ENCODE measurements at places on chromosomes 11 and 22.

- no peak for DNase-seq
Observed at GRCh38 chr22:18032455-18033101, 8.2 kb upstream of the MICAL3 start.

DNA sequence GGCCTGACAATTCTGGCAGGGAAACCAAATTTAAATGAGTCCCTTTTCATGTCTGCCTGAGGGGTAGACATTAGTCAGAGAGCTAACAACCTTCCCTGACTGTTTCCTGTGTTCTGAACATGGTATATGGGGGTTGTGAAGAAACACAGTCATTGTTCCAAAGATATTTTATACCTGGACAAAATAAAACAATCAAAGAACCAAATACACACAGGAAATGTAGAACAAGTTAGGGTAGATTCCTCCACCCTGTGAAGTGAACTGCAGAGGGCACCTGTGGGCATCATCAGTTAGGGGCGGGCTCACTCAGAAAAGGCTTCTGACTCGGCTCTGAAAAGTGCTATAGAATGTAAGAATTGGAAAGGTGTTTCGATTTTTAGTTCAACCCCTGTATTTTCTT lies 231.9 kb upstream of the CADM1 start:
- DNase-seq, result no peak

DNA sequence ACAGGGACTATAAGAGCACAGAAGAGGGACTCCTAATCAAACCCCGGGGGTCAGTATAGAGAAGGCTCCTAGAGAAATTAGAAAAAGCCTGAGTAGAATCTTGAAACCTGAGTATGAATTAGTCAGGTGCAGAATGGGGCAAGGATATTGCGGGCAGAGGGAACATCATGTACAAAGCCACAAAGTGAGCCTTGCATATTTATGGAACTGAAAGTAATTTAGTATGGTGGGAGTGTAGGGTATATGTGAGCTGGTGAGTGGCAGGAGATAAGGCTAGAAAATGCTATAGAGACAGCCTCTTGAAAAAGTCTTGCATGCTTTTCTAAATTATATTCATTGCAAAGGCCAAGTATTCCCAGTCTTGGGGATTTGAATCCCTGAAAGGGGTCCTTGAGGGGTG lies 93.7 kb downstream of the STIM1 start:
- no peak for DNase-seq

DNA sequence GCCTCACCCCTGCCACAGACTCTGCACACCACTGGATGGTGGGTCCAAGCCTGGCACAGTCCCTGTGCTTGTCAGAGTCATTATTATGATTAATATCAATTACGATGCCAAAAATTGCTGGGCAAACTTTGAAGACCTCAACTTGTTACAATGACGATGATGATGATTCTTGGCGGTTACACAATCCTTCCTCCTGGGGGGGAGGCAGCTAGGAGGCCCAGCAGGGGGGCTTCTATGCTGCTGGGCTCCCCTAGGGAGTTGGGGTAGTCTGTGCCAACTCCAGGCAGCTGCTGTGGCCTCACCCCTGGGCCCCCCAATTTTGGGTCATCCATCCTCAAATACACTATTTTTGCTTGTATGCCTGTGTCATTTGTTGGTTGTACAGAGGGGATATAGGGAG lies 12.0 kb downstream of the SLC35E4 start:
- DNase-seq, result no peak

- DNase-seq, result no peak
Observed at GRCh38 chr22:25212337-25212736, 7.1 kb upstream of the CRYBB2 start.

- no peak for DNase-seq
Observed at GRCh38 chr11:69534166-69534530, 52.7 kb downstream of the LINC01488 start.

GRCh38 chr11:112844517-112844916 lies 116.7 kb upstream of the NCAM1 start:
- DNase-seq, result no peak

DNA sequence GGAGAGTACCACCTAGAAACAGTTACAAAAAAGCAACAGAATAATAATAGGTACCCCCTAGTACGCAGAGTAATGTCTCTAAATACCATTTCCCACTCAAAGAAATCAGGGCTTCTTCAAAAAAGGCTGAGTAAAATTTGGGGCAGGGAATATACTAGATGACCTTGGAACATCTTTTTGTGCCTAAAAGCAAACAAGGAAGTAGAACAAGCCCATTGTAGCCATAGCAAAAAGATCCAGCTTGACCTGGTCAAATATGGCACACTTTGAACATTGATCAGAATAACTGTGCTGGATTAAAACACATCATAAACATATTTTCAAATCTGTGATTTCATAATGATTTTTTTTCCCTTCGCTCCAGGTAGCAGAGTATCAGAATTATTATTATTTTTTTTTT lies 91.5 kb downstream of the YAP1 start:
- DNase-seq, result no peak

DNA sequence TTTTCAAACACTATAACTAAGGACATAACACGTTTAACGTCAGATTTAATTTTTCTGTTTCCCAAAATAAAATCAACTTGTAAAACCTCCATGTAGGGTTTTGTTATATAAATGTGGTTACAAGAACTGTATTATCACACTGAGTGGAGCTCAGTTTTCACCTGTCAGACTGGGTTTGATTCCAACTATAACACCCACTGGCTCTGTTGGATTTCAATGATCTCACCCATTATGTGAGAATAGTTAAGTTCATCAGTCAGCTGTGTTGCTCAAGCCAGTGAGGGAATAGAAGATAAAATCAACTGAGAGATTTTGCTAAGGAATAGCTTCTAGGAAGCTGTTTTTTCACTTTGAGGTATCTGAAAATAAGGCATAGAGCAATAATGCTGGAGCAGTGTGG lies 5.1 kb upstream of the OR52R1 start:
- DNase-seq, result no peak

GRCh38 chr11:88173956-88174355 lies 1.3 kb downstream of the RAB38 start:
- no peak for DNase-seq

GRCh38 chr22:44580176-44581095 lies 82.4 kb upstream of the RTL6 start:
- no peak for DNase-seq

DNA sequence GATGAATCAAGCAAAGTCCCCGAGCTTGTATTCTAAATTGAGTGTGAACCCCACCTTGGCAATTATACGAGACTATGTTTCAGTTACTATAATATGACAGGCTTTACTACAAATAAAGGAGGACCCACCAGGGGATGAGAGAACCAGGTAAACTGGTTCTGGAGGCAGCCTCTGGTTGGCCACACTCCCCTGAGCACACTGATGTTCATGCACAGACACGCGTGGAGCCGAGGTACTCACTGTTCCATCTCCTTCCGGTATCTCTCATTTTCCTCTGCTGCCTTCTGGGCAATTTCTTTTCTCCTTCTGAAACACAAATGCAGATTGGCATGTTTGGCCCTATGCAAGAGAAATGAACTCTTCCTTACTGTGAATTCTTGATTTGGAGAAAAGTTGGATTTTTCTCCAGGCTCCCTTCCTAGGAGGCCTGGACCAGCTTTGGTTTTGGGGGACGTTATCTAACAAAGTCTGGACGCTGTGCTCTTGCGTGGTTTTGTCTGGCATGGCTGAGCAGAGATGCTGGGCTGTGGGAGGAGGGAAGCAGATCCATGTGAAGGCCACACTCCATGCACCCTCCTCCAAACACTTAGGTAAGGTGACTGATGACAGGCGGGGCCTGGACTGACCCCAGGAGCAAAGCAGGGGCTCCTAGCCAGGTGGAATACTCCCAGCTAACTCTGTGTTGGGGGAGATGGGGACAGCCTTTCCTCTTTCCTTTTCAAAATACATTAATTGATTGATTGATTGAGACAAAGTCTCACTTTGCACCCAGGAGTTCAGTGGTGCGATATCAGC lies 22.9 kb downstream of the USH1C start:
- DNase-seq, result no peak

DNA sequence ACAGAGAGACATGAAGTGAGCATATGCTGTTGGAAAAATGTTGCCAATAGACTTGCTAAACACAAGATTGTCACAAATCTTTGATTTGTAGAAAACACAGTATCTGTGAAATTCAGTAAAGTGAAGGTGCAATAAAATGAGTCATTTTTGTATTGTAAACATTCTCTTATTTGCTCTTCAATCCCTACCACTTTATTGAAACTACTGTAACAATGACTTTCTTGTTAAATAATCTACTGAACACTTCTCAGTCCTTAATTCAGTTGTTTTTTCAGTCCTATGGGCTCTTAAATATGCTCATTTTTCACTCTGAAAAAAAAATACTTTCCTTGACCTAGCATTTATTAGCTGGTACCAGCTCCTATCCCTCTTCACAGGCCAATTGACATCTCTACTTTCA lies 531.9 kb downstream of the DLG2 start:
- DNase-seq, result no peak

DNA sequence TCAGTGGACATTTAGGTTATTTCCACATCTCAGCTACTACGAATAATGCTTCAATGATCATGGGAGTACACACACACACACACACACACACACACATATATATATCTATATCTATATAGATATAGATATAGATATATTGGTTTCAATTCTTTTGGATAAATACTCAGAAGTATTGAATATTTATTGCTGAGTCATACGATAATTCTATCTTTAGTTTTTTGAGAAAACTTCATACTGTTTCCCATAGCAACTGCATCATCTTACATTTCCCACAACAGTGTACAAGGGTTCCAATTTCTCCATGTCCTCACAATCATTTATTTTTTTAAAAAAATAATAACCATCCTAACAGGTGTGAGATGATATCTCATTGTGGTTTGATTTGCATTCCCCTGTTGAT lies 7.1 kb downstream of the OR9Q2 start:
- no peak for DNase-seq

DNA sequence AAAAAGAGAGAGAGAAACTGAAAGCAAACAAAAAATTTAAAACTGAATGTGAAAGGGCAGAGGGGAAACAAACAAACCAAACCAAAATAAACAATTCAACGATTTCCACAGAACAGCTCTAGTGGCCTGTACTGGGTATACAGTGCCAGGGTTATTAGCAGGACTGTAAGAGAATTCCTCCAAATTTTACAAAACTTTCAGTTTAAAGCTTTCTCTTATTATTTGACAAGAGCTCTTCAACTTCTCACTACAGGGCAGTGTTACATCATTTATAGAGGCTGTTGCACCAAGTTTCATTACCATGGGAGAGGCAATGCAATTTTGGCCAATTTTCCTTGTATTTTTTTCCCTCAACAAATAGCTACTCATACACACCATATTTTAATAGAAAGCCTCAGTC lies 44.3 kb upstream of the CLPB start:
- peak; percentile 70 for DNase-seq

- peak; percentile 41 for DNase-seq
Observed at GRCh38 chr11:4539603-4540219, 5.3 kb upstream of the OR52M1 start.

- DNase-seq, result no peak
Observed at GRCh38 chr22:31446208-31446607, 43.4 kb downstream of the EIF4ENIF1 start.

- DNase-seq, result no peak
Observed at GRCh38 chr11:94185416-94186084, 56.9 kb downstream of the PANX1 start.

- no peak for DNase-seq
Observed at GRCh38 chr11:97123237-97123636, 733.4 kb downstream of the JRKL start.

- DNase-seq, result no peak
Observed at GRCh38 chr22:47245786-47246185, 483.3 kb downstream of the TBC1D22A start.

DNA sequence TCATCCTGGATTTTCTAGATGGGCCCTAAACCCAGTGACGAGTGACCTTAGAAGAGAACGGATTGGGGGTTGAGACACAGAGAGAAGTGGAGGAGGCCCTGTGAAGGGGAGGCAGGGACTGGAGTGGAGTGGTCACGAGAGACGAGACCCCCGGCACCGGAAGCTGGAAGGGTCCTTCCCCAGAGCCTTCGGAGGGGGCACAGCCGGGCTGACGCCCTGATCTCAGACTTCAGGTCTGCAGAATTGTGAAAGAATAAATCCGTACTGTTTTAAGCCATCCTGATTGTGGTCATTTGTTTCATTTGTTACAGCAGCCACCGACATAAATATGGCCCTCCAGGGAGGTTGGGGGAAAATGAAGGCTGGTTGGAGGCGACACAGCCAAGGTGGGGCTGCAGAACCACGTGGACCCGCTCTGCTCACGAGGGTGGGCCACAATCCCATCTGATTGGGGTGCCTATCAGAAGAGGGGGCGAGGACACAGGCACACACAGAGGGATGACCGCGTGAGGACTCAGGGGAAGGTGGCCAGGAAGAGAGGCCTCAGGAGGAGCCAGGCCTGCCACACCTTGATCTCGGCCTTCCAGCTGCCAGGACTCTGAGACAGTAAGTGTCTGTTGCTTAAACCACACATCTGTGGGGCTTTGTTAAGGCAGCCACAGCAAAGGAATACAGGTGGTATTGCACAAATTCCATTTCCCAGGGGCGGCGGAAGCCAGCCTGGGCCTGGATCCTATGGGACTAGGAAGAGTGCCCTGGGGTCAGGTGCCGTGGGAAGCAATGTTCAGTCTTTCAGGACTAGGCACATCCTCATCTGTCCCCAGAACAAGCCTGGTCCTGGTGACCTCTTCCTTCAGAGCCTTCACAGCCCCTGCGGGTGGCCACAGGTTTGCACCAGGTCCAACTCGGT lies 73.3 kb upstream of the SHANK2 start:
- no peak for DNase-seq

GRCh38 chr11:8098879-8099278 lies 17.9 kb downstream of the TUB start:
- no peak for DNase-seq

DNA sequence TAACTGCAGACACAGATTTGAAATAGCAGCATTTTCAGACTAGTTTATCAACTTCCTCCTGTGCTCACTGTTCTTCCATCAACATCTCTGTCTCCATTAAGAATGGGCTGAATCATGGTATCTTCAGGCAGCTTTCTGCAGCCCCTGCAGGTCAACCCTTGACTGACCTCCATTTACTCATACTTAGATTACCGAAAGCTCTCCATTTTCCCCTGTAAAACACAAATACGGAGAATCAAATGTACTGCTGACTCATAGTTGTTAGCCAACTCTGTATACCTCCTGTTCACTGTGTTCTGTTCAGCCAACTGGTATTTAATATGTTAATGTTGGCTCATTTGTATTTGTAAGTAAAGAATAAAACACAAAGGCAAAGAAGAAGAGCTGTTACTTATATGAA lies 364.0 kb downstream of the CASP12 start:
- DNase-seq, result no peak

- DNase-seq, result peak; percentile 88
Observed at GRCh38 chr22:30426388-30427353, 1.1 kb downstream of the MTFP1 start.

Measured in erythroblast (primary cell).